ENCODE measurements at places on chromosomes 2 and 18.

- DNase-seq = no peak
Measured at GRCh38 chr2:102050854-102051391, 59.2 kb downstream of the IL1R2 start.

DNA sequence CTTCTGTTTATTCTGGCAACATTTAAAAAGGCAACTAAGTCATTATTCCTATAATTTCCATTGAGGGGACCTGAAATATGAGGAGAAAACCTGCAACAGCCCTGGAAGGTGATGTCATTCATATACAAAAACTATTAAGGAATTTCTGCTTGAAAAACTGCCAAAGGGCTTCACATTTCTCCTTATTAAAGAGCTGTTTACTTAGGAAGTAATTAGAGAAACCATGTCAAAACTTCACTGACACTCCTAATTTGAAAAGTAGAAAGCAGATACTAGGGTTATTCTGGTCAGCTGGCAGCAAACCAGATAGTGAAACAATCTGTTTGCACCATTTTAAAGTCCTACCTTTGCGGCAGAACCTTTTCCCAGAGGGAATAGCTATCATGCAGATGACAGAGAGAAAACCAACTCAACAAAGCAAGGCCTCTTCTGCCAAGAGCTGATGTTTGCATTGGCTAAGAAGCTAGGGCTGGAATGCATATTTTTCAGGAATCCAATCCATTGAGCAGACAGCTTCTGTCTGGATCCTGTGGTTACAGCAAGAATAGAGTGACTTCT is 592.2 kb upstream of the SYT4 start:
- no peak for DNase-seq

DNA sequence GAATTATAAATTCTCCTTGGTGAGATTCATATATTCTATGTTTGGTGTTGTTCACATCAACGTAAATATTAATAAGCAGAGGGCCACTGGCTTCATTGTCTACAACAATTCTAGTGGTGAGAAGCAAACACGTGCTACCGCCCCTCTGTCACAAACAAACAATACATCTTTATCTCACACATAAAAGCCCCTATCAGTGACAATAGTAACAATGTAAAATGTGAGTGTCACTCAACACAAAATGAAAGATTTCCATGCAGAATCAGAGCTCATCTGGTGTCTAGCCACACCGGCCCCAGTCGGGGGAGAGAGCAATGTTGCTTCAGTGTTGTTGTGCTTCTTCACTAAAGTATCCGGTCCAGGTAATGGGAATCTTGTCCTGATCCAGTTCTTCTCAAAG is 932.6 kb downstream of the SOCS6 start:
- DNase-seq = no peak

- DNase-seq = no peak
Measured at GRCh38 chr18:63109802-63110201, 209.8 kb downstream of the BCL2 start.

DNA sequence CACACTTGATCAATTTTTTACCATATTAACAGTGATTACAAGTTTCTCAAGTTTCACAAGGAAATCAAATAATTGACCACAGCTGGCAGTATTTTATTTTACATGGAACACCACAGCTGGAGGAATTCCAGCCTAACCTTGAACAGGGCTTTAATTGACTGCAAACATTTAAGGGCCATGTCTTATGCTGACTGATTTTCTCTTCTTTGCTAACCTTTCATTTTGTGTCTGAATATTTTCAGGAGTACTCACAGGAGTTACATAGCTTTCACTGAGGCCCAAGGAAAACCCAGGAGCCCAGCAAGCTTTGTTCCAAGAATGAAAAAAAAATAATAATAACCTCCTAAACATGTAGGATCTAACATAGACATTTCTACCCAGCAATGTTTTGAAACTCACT is 49.6 kb downstream of the FRZB start:
- no peak for DNase-seq

GRCh38 chr18:57794951-57795728 is 8.0 kb downstream of the ATP8B1 start:
- no peak for DNase-seq

DNA sequence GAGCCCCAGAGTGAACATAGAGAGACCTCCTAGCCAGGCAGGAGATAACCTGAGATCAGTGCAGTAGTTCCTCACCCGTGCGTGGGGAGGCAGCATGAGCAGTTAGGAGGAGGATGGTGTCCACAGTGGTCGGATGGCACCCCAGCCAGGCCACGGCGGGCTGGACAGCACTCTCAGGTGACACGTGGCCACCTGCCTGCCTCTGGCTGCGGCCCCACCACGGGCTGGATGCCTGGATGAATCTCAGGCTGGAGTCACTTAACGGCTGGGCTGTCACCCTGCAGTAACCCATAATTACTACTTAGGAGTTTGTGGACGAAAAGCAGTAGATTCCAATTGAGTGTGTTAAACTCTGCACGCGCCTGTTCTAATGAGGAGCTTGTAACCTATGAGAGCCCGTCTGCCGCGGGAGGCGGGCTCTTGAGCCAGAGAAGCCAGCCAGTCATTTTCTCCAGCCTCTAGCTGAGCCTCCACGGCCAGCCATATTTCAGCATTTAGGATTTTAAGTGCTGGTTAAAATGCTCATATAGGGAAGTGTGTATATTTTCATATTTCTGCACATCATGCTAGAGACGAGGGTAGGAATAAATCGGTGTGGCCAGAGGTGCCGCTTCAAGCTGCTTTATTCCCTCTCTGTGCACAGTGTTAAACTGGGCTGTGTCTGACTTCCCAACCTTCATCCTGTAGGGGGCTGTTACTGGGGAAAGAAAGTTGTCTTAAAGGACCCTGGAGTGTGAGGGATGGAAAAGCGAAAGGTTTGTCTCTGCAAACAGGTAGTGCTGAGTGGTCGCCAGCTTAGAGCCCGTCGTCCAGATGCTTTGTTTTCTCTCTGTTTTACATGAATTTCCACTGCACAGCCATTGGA is 144.0 kb downstream of the GLI2 start:
- DNase-seq = no peak

DNA sequence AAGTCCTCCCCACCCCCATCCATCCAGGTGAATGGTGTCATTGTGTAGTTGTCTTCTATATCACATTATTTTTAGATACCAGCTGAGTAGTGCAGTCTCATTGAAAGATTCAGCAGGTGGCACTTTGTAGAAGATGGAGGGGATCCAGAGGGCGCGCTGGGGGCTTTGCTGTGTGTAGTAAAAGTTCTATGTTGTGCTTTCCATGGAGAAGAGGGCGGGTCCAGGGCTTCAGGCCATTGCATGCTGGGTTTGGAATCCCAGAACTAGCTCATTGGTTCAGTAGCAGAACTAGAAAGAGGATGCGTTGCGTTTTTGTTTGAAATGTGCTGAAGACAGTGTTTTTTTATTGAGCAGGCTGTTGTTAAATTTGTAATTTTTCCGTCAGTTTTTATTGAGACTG is 120.0 kb downstream of the MAP4K4 start:
- no peak for DNase-seq

GRCh38 chr2:129754421-129754820 is 225.0 kb upstream of the RAB6C start:
- DNase-seq = no peak

GRCh38 chr2:28752631-28753376 is 1.2 kb downstream of the PPP1CB start:
- DNase-seq = no peak

DNA sequence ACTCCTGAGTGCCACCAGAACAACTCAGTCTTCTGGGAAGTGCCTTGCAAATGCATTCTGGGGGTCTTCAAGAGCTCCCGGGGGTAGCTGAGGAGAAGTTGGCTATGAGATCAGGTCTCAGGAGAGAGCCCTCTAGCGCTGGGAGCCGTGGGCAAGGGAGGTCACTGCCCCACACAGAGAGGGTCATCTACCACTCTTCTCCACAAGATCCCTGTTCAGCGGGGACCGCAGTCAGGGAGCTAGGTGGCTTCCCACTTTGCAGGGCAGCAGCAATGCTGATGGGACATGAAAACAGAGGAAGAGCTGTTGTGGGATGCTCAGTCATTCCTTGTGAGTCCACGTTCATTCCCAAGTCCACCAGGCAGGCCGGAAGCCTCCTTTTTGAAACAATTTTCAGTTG is 66.6 kb downstream of the ACKR3 start:
- no peak for DNase-seq

DNA sequence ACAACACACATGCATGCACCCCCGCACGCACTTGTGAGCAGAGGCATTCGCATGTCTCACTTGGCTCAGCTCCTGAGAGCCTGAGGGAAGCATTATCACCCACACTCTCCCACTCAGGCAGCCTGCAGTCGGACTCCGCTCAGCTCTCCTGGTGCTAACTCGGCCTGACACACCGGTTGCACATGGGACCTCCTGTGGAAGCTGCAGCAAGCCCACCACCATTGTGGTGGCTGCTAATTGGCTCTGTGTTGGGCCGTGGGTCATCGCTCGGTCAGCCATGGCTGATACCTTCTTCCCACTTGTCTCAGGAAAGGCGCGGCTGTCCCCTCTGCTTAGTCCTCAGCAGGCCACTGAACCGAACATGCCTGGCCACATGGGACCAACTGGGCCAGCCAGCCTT is 13.7 kb upstream of the TEX261 start:
- DNase-seq = no peak

- DNase-seq = no peak
Measured at GRCh38 chr18:79816092-79816491, 18.4 kb downstream of the KCNG2 start.

DNA sequence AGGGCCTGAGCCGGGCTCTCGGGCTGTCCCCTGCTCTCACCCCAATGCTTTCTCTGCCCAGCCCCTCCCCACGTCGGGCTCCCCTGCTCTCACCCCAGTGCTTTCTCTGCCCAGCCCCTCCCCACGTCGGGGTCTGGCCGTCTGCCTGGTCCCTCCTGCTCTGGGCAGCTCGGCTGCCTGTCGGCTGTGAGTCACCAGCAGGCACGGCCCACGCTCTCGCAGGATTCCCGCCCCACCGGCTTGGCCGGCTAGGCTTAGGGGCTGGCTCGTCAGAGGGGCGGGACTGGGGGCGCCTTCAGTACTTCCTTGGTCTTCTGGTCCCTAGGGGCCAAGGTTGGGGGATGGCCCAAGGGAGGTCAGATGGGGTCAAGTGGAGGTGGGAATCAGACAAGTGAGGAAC is 3.3 kb downstream of the BOK start:
- no peak for DNase-seq

DNA sequence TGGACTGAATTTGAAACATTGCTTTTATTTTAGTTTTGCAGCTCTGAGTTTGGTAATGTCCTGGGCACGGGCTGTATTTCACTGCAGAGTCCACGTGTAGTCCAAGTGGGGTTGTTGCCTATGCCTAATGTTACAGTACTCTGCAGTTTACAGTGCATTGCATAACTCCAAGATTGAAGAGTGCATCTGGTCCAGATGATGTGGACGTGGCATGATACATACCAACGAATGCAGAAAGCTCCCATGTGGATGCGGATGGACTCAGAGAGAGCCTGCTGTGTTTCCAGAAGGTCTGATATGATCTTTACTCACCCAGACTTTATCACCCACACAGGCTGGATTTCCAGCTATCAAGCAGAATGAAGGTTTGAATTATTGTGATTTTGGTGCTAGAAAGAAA is 44.4 kb upstream of the CCDC68 start:
- DNase-seq = no peak

DNA sequence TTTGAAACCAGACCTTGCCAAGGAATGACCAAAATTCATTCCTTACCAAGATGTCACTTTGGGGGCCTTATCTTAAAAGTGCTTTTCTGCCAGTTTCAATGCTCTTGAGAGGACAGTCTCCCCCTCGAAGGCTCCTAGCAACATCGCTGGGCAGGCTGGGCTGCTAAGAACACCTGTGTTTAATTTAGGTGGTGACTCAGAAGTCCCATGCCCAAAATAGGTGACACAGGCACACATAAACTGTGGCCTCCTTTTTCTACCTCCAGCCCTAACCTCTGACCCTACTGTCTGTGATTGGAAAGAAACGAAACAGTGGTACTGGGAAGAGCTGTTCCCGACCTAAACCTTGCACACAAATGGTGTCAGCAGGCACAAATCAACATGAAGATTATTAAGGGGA is 28.7 kb upstream of the ROCK2 start:
- no peak for DNase-seq

GRCh38 chr18:39711701-39712100 is 2146.1 kb upstream of the CELF4 start:
- no peak for DNase-seq

GRCh38 chr2:127052771-127053691 is 53.9 kb downstream of the BIN1 start:
- DNase-seq = no peak
